NCI-H748 treated with DMSO at 0.1 percent for 48 hours (cell line): ENCODE measurements at places on chromosomes 5 and 9.

DNA sequence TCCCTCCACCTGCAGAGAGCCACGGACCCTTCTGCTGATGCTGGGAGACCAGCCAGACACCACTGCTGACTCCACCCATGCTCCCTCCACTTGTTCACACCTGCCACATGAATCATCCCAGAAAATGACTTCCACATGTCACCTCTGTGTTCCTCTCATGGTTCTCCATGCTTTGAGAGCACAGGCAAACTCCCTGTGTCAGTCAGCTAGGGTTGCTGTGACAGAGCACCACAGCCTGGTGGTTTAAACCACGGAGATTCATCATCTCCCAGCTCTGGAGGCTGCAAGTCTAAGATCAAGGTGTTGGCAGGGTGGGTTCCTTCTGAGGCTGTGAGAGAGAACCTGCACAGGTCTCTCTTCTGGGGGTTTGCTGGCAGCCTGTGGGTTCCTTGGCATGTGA lies 381.4 kb downstream of the GADD45G start:
- DNase-seq, result no peak

DNA sequence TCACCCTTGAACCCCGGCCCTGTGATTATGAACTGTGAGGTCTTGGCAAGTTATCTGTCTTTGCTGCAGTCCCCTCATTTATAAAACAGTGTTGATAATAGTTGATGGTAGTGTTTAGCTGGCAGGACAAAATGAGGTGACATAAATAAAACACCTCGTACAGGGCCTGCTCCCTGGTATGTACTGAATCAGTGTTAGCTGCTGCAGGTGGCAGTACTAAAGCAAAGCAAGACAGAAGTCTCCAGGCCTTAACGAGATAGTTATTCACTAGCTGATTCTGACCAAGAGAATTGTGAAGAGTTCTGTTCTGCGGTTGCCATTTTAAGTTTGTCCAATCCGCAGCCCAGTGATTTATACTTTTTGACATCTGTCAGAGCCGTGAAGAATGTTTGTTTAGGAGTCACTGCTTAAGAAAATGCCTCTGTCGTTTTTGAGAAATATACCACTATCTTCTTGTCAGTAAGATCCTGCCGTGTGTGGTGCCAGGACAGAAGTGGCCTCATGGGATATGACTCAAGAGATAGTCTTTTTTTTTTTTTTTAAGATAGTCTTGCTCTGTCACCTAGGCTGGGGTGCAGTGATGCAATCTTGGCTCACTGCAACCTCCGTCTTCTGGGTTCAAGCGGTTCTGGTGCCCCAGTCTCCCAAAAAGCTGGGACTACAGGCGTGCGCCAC lies 75.9 kb downstream of the KDM4C start:
- DNase-seq, result no peak

- DNase-seq, result no peak
These were observed 37.5 kb downstream of the SPRY4 start for GRCh38 chr5:142287096-142287972.

DNA sequence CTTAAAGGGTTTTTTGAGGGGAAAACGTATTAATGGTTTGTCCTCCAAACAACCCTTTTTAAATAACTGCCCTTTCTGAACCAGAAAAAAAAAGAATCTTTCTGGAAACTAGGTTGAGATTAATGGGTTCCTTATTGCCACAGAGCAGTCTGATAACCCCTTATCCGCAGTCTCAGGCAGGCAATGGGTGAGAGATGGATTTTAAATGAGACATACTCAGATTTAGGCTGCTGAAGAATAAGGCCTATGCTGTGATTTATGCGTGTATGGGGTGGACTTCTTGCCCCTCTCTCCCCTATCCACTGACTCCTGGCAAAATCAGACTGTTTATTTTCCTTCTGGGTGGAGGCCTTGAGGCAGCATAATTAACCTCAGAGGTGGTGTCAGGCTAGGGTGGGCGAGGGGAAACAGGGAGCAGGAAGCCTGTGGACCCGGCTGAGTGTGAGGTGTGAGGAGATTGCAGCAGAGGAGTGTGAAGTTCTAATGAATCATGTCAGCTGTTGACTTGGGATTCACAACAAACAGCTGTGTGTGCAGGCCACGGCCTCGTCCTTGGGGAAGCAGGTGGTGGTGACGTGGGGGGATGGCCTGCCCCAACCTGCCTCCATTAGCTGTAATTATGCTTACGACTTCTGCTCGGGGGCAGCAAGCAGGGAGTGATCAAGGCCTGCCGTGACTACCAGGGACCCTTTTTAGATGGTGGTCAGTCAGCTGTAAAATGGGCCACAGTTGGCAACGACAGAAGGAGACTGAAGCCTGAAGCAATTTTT lies 196.4 kb downstream of the SEMA6A start:
- peak; percentile 89 for DNase-seq

- no peak for DNase-seq
These were observed 14.6 kb downstream of the NDUFA8 start for GRCh38 chr9:122144836-122145591.

GRCh38 chr9:107239474-107239873 lies 43.6 kb upstream of the RAD23B start:
- peak; percentile 32 for DNase-seq

DNA sequence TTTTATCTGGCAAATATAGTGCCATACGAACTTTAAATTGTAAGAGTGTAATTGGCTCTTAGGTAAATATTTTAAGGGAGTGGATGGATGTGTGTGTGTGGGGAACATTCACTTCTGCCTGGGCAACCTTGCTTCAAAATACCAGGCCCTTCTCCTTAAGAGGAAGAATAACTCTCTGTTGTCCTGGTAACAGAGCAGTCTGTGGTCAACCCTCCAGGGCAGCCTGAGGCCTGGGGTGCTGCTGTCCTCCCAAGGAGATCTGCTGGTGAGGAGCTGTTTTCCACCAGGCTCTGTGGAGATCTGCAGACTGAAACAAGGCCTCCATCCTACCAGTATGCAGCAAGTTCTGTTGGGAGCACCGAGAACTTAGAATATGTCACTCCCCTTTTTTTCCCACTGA lies 325.2 kb downstream of the PSAT1 start:
- DNase-seq, result no peak

- DNase-seq, result no peak
These were observed 1.7 kb downstream of the CPLANE1 start for GRCh38 chr5:37247496-37247895.

DNA sequence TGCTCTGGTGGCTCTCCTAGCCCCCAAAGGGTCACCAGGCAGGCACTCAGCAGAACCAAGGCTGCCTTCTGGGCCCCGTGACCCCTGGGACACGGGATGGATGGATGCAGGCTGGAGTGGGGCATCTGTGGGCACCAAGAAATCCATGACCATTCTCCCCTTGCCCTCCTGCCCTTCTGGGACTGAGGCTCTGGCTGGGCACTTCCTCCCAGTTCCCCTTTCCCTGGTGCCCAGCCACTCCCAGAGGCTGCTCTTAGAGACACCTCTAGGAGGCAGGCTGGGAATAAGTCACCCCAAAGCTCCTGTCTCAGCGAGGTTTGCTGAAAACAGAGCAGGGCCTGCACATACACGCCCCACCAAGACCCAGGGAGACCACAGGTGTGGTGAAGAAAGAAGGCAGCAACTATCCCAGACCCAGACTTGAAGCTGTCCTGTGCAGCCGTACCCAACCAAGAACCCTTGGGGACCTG lies 943 bp downstream of the STING1 start:
- no peak for DNase-seq

GRCh38 chr5:54175-54730 lies 37.7 kb upstream of the PLEKHG4B start:
- no peak for DNase-seq

- no peak for DNase-seq
These were observed 71.0 kb upstream of the PLPP6 start for GRCh38 chr9:4591123-4591500.

- no peak for DNase-seq
These were observed 190.3 kb downstream of the MELK start for GRCh38 chr9:36762958-36763357.

GRCh38 chr5:139383275-139383992 lies at the start of gene SLC23A1:
Gene SLC23A1, minus strand, starts transcription at chr5:139383297. Its CDS starts 44 bp downstream, at chr5:139383253.
- DNase-seq, result no peak

DNA sequence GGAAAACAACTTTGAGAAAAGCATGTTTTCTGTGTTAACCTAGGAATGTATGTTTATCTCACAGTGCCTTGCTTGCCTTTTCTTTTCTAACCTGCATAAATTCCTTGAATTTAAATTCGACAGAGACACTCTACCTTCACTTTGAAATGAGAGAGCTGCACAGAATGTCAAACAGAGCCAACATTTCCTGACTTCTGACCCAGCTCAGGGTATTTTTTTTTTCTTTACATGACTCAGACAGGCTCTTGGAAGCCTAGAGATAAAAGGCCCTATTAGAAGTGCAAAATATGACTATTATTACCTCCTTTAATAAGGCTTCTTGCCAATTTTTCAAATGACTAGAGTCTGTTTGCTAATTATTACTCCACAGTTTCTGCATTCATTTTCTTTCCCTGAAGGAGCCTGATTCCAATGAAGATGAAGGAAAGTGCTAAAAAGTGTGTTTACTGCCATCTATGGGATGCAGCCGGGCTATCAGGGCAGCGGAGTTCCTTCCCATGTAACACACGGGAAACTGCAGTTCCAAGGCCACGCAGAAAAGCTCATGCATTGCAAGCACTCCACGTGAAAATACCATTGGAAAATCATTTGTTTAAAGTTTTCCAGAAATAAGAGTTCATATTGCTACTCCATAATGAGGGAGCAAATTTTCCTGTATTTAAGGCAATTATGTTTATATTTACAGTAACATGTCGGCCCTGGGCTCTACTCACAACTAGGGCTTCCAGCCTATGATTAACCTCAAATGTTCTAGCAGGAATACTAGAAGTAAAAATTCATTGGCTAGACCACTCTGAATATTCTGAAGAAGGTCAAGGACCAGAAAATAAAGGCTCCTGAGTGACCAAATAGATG lies 485.6 kb downstream of the ZSWIM6 start:
- peak; percentile 6 for DNase-seq

DNA sequence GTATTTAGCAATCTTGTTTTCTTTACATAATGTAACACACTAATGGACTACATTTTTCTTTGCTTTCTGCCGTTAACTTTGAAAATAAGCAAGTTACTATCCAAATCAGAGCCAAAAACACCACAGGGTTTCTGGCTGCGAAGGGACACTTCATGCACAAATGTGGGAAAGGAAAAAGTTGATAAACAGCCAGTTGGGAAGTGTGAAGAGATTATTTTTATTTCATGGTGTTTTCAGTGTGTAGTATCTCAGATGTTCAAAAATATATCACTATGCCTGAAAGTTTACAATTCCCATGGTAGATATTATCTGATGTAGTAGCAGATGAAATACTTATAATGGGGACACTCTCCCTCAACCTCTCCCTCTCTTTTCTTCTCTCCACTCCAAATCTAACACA lies 135.3 kb downstream of the CETN3 start:
- DNase-seq, result no peak

- no peak for DNase-seq
These were observed 19.7 kb downstream of the ACSL6 start for GRCh38 chr5:131991593-131992324.

DNA sequence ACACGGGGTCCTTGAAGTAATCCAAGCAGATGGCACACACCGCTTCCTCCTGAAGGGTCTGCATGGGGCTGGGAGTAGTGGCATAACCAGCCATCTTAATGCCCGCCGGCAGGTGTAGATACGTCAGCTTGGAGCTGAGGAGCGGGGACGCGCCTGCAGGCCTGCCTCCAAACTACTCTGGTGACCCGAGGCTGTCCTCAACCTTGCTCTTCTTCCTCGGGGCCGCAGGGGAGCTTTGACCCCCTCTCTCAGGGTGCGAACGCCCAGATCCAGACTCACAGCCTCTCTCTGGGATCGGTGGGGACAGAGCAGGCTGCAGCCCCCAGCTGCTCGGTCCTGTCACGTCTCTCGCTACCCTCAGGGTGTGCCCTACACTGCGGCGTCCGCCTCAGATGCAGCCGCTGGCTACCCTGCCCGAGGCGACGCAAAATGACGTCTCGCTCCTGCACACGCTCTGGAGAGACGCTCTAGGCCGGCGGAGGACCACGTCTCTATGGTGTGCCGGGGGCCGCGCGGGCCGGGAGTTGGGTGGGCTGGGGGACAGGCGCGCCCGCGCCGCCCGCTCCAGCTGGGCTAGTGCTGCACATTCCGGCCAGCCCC lies at the start of gene TRIM52:
Gene TRIM52 (minus strand): TSS at position 424 of the 600 bp plus-strand sequence. CDS start 330 bp downstream, at position 94.
- no peak for DNase-seq
